Brain microvascular endothelial cell (primary cell): ENCODE measurements at places on chromosomes 12 and 14.

DNA sequence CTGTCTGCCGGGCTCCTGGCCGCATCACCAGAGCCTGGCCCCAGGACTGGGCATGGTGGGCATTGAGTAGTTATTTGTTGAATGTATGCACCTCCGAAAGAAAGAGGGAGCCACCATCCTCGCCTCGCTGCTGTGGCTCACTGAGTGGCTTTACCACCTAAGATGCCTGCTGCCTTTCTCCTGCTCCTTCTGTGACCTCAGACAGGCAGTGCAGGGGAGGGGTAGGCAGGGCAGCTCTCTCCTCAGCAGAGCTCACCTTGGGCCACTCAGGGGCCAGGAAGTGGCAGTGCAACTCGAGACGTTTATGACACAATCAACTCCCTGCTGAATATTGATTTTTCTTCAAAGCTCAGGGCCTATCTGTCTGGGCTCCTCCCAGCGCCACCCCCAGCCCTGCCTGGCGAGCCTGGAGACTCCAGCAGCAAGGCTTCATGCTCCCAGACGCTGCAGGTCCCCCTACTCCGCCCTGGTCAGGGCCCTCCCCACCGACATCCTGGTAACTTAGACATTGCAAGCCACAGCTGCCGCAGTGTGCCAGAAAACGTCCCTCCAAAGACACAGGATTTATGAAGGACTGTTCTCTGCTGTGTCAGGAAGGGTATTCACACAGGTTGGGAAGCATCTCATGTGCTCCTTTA is 84.3 kb upstream of the DIO3 start:
- DNase-seq, result no peak

DNA sequence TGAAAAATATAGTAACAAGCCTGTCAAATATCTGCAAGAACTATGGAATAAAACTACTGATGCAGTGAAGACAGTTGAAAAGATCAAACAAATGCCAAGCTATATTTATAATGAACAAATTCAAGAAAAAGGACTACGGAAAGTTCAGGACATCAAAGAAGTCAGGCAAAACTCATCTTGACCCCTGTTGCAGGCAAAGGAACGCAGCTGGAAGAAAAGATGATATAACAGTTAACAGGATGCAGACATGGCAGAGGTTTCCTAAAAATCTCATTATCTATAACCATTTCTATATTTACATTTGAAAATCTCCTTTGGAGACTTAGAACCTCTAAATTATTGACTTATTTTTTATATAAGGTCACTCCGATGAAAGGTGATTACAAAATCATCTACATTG is 34.1 kb downstream of the MDM2 start:
- no peak for DNase-seq

GRCh38 chr14:103045371-103045869 is 11.9 kb downstream of the CDC42BPB start:
- no peak for DNase-seq

DNA sequence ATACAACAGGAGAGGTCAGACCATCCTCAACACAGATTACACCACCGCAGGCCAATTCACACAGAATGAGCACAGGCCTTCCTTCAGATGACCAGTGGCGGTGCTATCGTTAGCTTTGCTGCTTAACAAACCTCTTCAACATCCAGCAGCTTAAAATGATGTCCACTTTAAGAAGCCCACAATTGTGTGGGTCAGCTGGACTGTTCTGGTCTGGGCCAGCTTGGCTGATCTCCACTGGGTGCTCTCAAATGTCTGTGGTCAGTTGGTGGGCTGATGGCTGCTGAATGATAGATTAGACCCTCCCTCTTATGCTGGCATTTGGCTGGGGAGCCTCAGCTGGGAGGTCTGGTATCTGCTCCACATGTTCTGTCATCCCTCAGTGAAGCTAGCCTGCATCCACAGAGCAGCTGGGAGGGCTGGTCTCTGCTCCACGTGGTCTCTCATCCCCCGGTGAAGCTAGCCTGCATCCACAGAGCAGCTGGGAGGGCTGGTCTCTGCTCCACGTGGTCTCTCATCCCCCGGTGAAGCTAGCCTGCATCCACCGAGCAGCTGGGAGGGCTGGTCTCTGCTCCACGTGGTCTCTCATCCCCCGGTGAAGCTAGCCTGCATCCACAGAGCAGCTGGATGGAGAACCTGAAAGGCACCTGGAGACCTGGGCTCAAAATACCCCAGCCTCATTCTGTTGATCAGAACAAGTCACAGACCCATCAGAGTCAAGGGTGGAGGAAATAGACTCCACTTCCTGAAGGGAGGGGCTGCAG is 203.6 kb upstream of the DIO3 start:
- DNase-seq, result no peak

GRCh38 chr14:105417690-105418121 is 1.9 kb upstream of the MTA1 start:
- no peak for DNase-seq

DNA sequence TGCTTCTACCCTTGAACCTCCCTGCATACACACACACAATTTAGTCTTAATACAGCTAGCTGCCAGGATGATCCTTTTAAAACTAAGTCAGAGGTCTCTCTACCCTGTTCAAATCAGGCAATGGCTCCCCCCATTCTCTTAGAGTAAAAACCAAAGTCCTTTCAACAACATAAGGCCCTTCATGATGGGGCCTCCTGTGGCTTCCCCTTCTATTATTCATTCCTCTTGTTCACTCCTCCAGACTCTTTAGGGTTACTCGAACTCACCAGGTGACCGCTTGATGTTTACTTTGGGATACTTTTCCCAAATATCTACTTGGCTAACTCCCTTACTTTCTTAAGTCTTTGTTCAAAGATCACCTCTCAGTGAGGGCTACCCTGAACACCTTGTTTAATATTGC is 30.4 kb downstream of the DENND5B start:
- DNase-seq, result no peak

- DNase-seq, result peak; percentile 18
Observed at GRCh38 chr12:47024463-47024862, 55.0 kb upstream of the PCED1B start.

DNA sequence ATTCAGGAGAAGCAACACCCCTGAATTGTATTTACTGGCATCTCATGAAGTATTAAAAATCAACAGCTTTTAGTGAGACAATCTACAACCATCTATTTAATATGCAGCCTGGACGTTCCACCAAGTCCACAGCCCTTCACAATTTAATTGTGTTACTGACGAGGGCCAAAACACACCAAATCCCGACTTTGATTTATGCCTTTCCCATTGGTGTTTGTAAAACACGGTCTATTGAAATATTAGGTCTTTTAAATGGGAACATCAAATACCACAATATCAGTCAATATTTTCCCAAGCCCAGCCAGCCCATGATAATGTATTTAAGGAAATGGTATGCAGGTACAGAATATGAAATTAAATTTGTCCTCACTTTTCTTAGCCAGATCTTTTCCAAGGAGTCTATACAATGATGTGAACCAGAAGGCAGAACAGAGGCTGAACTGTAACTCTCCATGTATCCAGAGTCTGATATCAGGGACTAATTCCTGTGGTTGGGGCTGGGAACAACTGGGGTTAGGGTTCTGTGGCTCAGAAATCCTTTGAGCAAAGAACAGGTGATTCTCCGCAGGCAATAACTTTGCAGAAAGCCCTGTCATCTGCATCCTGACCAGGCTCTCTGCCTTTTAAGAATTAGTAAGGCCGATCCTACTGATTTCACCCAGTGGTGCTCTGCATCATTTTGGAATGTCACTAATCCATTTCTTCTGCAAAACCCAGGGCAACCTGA is 179.3 kb upstream of the GZMB start:
- no peak for DNase-seq

DNA sequence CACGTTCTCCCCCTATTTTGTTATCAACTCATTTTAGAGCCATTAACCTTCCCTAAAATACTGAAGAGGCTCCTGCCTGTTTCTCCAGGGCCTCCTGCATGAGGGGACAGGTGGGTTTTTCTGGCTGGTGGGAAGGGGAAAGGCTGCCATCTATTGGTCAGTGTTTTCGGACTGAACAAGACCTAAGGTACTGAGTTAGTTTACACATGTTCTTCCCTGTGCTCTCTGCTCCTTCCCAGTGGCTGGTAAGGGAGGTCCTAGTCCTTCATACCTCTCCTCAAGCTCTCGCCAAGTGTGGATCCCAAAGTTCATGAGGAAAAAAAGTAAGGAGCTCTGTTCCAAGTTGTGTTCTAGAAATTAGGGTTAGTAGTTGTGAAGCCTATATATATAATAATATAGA is 357.5 kb downstream of the FSCB start:
- no peak for DNase-seq

GRCh38 chr12:68971404-68971803 is 38.4 kb upstream of the CPM start:
- DNase-seq, result no peak

- no peak for DNase-seq
Observed at GRCh38 chr14:94113908-94114588, 3.5 kb downstream of the IFI27 start.

GRCh38 chr14:63192085-63192484 is 12.2 kb upstream of the RHOJ start:
- DNase-seq, result no peak
